SHP77 (cell line): ENCODE measurements at places on chromosomes 5 and 9.

- no peak for DNase-seq
Observed at GRCh38 chr9:36134761-36135505, 1.6 kb upstream of the GLIPR2 start.

DNA sequence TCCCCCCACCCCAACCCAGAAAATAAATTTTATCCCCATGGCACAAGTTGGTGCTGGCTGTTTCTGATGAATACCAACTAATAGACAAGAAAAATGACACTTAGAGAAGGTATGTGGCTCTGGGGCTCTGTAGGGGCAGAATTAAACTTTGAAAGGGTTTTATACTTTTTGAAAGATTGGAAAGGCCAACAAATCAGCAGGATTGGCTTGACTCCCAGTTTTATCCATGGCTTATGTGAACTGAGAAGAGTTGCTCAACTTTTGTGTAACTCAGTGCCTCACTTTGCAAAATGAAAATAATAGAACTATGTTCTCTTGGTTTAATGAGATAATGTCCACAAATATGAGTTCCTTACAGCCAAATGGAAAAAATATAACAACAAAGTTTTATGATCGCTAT, 288.9 kb upstream of the KIF2A start:
- DNase-seq, result no peak

DNA sequence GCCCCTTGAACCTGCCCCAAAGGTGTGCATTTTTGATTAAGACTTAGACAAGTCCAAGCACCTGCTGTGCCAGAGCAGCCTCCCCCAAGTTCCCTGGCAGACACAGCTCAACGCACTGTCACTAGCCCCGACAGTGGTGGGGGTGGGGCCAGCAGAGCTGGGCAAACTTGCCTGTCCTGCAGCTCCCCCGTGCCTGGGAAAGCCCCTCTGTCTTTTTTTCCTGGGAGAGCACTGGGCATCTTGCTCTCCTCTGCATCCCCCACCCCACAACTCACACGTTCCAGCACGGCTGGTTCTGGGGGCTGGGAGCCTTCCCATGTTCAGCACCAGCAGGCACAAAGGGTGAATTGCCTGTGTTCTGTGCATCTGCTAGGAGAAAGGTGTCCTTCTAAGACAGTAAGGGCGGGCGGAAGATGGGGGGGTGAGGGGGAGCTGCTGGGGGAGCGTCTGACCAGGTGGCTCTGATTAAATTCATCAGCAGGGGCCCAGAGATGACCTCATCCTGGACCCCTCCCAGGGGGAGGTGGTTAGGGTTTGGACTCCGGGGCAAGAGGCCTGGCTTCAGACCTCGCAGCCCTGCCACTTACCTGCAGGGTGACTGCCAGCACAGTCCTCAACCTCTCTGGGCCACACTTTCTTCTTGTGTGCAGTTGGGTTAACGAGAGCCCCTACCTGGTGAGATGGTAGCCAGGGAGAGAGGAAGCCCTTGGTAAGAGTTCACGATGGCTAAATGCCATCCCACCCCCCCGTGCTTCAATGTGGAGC, 23.5 kb downstream of the HMCN2 start:
- no peak for DNase-seq

DNA sequence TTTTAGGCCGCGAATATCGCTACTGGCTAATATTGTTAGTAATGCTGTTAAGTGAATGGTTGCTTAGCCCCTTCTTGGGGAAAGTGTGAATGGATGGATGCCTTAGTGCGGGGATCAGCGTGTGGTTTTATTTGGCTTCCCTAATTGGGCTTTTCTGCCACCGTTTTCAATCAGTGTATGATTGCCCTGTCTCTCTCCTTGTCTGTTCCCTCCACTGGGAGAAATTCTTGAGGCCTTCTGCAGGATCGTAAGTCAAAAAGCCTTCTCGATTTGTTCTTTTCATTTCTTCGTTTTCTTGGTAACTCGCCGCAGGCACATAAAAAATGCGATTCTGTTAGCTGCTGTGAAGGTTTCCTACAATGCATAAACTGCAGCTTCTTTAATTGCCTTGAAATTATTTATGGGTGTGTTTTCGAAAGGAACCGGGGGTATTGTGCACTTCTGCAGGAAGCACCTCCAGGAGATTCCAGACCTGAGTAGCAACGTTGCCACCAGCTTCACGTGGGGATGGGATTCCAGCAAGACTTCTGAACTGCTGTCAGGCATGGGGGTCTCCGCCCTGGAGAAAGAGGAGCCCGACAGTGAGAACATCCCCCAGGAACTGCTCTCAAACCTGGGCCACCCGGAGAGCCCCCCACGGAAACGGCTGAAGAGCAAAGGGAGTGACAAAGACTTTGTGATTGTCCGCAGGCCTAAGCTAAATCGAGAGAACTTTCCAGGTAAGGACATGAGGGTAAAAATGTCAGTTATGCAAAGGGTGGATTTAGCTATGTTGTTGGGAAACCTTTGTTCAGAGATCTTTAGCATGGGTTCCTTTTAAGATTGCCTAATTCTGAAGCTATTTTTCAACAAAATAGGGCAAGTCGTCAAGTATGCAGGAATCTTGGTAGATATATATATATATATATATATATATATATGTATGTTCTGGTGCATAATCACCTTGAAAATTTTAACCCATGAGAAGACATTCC, 700 bp downstream of the SKP2 start:
- peak; percentile 19 for DNase-seq

- no peak for DNase-seq
Observed at GRCh38 chr5:97075649-97076048, 66.8 kb downstream of the LIX1 start.

GRCh38 chr5:132220491-132220890, 7.2 kb downstream of the P4HA2 start:
- no peak for DNase-seq

DNA sequence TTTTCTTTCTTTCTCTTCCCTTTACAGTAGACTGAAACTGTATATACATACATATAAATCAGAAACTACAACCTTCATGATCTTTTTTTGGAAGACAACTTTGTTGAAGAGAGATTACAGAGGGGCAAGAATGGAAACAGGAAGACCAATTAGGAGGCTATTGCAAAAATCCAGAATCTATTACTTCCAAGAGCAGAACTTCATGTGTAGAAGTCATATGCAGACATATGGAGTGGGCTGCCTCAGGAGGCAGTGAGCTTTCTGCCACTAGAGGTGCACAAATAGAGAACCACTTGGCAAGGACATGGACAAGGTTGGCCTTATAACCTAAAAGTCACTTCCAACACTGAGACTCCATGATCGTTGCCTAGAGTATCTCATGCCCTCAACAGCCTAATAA, 157.8 kb upstream of the NR4A3 start:
- DNase-seq, result no peak

DNA sequence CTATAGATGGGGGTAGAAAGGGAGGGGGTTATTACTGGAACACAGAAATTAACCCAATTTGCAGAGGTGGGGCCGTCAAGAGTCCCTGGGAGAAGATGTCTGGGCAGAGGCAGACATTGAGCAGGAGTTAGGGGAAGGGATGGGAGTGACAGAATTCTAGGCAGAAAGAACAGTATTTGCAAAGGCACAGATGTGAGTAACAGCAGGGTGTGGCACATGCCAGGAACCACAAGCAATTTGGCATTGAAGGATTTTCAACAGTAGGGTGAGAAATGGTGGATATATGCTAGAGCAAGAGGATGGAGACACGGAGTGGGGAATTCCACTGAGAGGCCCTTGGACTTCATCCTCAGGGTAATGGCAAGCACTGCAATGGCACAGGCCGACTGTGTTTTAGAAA, 71.6 kb upstream of the FRRS1L start:
- no peak for DNase-seq

GRCh38 chr9:5712651-5713390, 83.9 kb downstream of the RIC1 start:
- DNase-seq, result no peak

GRCh38 chr5:111463311-111463710, 49.0 kb downstream of the STARD4 start:
- DNase-seq, result peak; percentile 28

DNA sequence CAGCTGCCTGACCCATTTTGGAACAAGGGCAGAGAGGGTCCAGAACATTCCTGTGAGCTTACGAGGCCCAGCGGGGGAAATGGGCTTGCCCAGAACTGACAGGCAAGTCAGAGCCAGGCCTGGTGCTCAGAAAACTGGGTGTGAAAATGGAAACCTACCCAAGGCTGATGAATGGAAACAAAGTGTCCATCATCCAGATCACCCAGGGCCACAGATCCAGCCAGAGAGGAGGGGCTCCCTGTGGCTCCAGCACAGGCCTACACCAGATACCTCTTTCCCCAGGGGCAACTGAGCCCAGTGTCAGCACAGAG, 3.1 kb downstream of the CLTB start:
- DNase-seq, result no peak
